Activated CD4-positive, alpha-beta memory T cell treated with anti-CD3 and anti-CD28 coated beads for 36 hours (primary cell): ENCODE measurements at places on chromosomes 12 and 14. TPM values are rescaled to one million over a fixed set of nuclear protein-coding genes. Genes with fewer than 3 reads are reported as not detected.
A peak's percentile ranks its signal among the peaks of the same experiment; 100 is the strongest.

GRCh38 chr14:61614693-61615092, 80.6 kb upstream of the HIF1A start:
- no peak for DNase-seq

DNA sequence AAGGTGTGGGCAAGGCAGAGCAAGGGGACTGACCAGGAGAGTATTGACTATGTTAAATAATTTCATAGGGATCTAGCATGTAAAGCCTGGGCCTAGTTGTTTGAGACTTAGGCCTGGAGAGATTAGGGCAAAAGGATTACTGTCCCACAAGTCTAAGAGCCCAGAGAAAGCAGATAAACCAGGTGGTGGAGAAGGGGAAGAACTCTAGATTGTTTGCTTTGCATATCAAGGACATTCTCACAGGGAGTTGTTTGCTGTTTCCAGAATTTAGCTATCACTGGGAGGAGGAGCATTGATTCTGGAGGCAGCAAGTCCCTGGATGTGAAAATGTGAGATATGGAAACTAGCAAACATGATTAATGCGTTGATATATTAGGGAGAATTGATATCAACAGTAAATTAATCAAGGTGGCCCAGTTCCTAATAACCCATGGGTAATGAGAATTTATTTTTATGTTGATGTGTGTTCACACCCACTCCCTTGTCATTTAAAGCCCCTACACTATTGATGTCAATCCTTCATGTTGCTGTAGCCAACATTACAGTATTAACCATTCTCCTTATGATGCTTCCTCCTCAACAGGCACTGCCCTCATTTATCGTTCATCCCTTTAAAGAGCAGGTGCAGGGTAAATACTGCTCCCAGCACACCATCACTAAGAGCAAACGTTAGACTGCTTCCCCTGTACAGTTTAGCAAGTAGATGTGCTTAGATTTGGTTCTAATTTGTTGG, 1666.7 kb upstream of the FLRT2 start:
- DNase-seq, result no peak

- no peak for DNase-seq
Observed at GRCh38 chr14:49970474-49971147, 77.7 kb downstream of the ARF6 start.

- peak; percentile 80 for DNase-seq
Observed at GRCh38 chr14:77459072-77459723, 1.3 kb downstream of the AHSA1 start.

DNA sequence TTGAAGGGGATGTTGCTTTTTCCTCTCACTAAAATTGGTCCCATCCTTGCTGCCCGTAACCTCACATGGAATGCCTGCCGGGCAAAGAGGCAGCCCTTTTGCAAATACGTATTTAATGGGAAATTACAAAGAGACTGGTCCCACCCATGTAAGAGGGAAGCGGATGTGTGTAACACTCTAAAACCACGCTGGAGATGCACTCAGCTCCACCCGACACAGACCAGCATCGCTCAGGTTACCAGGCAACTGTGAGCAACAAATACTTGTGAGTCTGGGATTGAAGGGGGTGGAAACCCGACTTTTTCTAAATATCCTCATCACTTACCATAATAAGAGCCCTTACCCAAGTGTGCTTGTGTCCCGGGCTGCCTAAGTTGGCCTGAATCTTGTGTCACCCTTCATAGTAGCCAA, 47.7 kb downstream of the ELK3 start:
- DNase-seq, result peak; percentile 80

The COX8C gene
- total RNA-seq, result not detected

The ADCK1 gene
- 3.7 TPM for total RNA-seq

DNA sequence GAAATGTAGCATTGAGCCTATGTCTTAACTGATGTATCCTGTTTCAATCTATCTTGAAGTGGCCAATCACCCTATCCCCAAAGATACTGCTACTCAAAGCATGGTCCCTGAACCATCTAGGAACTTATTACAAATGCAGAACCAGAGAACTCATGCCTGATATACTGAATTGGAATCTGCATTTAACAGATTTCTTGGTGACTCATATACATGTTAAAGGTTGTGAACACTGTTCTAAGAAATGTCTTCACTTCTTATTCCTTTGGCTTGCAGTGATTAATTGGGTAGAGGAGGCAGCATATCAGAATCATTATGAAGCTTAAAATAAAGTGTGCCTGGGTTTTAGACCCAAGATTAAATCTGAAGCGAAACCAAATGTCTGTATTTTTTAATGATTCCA, 795.6 kb downstream of the DIO2 start:
- no peak for DNase-seq

GRCh38 chr12:65941388-65941787, 117.1 kb downstream of the HMGA2 start:
- no peak for DNase-seq

- DNase-seq, result no peak
Observed at GRCh38 chr14:74713395-74713735, 421 bp downstream of the FCF1 start.

DNA sequence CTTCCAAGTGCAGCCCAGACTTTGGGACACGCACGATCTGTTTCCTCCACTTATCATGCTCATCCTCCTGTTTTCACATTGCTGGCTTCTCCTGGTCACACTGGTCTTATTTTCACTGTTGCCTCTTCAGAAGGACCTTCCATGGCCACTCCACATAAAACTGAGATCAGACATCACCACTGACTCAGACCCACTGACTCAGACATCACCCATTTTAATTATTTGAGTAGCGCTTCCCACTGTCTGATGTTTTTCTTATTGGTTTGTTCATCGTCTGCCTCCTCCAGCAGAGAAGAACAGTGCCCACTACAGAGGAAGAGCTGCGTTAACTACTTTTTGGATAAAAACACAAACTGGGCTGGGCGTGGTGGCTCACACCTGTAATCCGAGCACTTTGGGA, 270.5 kb upstream of the PWP1 start:
- DNase-seq, result no peak

The PDZRN4 gene
- not detected for total RNA-seq

GRCh38 chr12:67474934-67475620, 173.5 kb upstream of the DYRK2 start:
- DNase-seq, result no peak

The KLHL33 gene
- total RNA-seq, result not detected
